A549 treated with DMSO at 1 μM for 4 hours (cell line): ENCODE measurements at places on chromosomes 4 and X. TPM values are rescaled to one million over a fixed set of nuclear protein-coding genes. Genes with fewer than 3 reads are reported as not detected.

The SYTL4 gene
- total RNA-seq, result 1.1 to 3.2 TPM (median 2.3 TPM) in 5 replicates

The NIPAL1 gene
- 0.93 to 1.2 TPM (median 0.95 TPM) in 5 replicates for total RNA-seq

The PCYT1B gene
- 0.05 TPM in 1 of 5 replicates, not detected in the others for total RNA-seq

The CTAG1B gene
- total RNA-seq, result not detected in 5 replicates

The TRIM2 gene
- 0.68 to 1.3 TPM (median 0.85 TPM) in 5 replicates for total RNA-seq

The CENPVL2 gene
- total RNA-seq, result not detected in 5 replicates

The ANOS1 gene
- 0.03 to 0.09 TPM (median 0.05 TPM) in 3 of 5 replicates, not detected in the others for total RNA-seq

The GAB1 gene
- 1.8 to 3.6 TPM (median 2.9 TPM) in 5 replicates for total RNA-seq

The CA5B gene
- total RNA-seq, result 2.3 to 5.2 TPM (median 3.6 TPM) in 5 replicates

The RXFP1 gene
- not detected in 5 replicates for total RNA-seq

The NXF2B gene
- not detected in 5 replicates for total RNA-seq

The CXorf49 gene
- total RNA-seq, result not detected in 5 replicates

The HS6ST2 gene
- 0.03 to 0.27 TPM (median 0.08 TPM) in 4 of 5 replicates, not detected in the other for total RNA-seq

The DCAF12L1 gene
- not detected in 5 replicates for total RNA-seq

The RAB28 gene
- total RNA-seq, result 8.2 to 10.4 TPM (median 10.2 TPM) in 5 replicates

The LRP2BP gene
- total RNA-seq, result 0.09 to 0.15 TPM (median 0.11 TPM) in 5 replicates

The FSTL5 gene
- 0.01 to 0.07 TPM (median 0.07 TPM) in 3 of 5 replicates, not detected in the others for total RNA-seq

The USP46 gene
- total RNA-seq, result 5.9 to 10.9 TPM (median 9.1 TPM) in 5 replicates

The THAP6 gene
- total RNA-seq, result 5.1 to 7.2 TPM (median 5.9 TPM) in 5 replicates

The ENOX2 gene
- 6.5 to 9.8 TPM (median 8.9 TPM) in 5 replicates for total RNA-seq

The VGLL1 gene
- total RNA-seq, result not detected in 5 replicates

The WDFY3 gene
- total RNA-seq, result 7.4 to 12.8 TPM (median 11.0 TPM) in 5 replicates

The AIMP1 gene
- 35.2 to 56.0 TPM (median 48.1 TPM) in 5 replicates for total RNA-seq

The ZDHHC15 gene
- total RNA-seq, result not detected in 5 replicates

The PDGFC gene
- 2.1 to 3.6 TPM (median 2.7 TPM) in 5 replicates for total RNA-seq

The AMOT gene
- total RNA-seq, result 0.01 to 0.05 TPM (median 0.01 TPM) in 3 of 5 replicates, not detected in the others

The NKX3-2 gene
- total RNA-seq, result 0.10 to 0.23 TPM (median 0.15 TPM) in 5 replicates

The SMIM31 gene
- 0.02 to 0.11 TPM (median 0.07 TPM) in 3 of 5 replicates, not detected in the others for total RNA-seq

The FGFR3 gene
- total RNA-seq, result 1.3 to 2.2 TPM (median 1.7 TPM) in 5 replicates

The CRMP1 gene
- 1.7 to 2.7 TPM (median 2.1 TPM) in 5 replicates for total RNA-seq

The RBM46 gene
- total RNA-seq, result not detected in 5 replicates

The NRK gene
- total RNA-seq, result not detected in 5 replicates

The IL13RA1 gene
- 46.1 to 57.1 TPM (median 54.2 TPM) in 5 replicates for total RNA-seq

The GATA1 gene
- not detected in 5 replicates for total RNA-seq

The ANKRD50 gene
- 3.8 to 6.1 TPM (median 5.6 TPM) in 5 replicates for total RNA-seq

The CTPS2 gene
- total RNA-seq, result 8.8 to 11.1 TPM (median 10.9 TPM) in 5 replicates

The AKAP4 gene
- not detected in 5 replicates for total RNA-seq

The TEX11 gene
- total RNA-seq, result not detected in 5 replicates

The PPBP gene
- total RNA-seq, result 0.15 to 0.24 TPM in 2 of 5 replicates, not detected in the others

The HELT gene
- total RNA-seq, result not detected in 5 replicates

The NUDT10 gene
- 0.28 to 0.56 TPM (median 0.45 TPM) in 5 replicates for total RNA-seq

The CXCL5 gene
- 49.1 to 77.1 TPM (median 59.0 TPM) in 5 replicates for total RNA-seq

The TLR2 gene
- 0.10 to 0.31 TPM (median 0.28 TPM) in 5 replicates for total RNA-seq

The C1QTNF7 gene
- not detected in 5 replicates for total RNA-seq

The PSAPL1 gene
- total RNA-seq, result 0.07 to 0.17 TPM (median 0.09 TPM) in 5 replicates

The NCAPG gene
- total RNA-seq, result 20.4 to 32.9 TPM (median 29.1 TPM) in 5 replicates

The PPEF2 gene
- total RNA-seq, result not detected in 5 replicates
